ENCODE measurements at places on chromosomes 3 and 15.

GRCh38 chr3:141294848-141295247, 63.2 kb downstream of the PXYLP1 start:
- no peak for DNase-seq

DNA sequence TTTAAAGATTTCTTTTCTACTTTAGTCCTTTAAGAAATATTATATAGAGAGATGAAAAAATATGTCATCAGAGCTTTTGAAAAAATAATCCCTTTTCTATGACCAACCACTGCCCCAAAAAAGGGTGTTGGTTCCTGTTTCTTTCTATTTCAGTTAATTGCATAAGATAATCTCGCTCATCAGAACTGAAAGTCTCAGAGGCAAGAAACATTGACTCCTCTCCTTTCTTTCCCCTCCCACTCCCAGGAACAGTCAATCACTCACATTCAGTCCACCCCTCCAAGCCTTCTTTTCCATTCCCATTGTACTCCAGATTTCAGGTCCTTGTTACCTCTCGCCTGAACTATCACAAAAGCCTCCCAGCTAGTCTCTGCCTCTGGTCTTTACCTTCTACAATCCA, 153.7 kb upstream of the ABI3BP start:
- DNase-seq: no peak

DNA sequence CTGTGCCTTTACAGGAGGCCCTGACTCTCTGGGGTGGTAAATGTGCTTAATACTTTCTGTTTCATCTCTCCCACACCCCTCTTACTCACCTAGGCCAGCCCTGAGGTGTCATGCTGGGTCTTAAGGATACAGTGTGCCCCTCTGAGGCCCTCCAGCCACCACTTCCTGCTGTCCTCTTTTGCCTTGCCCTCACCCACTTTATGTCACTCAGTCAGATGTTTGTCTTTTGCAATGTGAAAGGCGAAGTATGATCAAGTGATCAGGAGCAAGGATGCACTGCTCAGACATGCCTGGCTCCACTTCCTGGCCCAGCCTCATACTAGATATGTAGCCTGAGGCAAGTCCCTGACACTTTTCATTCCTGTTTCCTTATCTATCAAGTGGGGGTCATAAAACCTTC, 339.0 kb upstream of the NR2E3 start:
- DNase-seq: no peak

- DNase-seq: no peak
Measured at GRCh38 chr15:25664761-25665160, 198.4 kb downstream of the ATP10A start.

- DNase-seq: no peak
Measured at GRCh38 chr3:44125246-44125645, 116.4 kb upstream of the TOPAZ1 start.

DNA sequence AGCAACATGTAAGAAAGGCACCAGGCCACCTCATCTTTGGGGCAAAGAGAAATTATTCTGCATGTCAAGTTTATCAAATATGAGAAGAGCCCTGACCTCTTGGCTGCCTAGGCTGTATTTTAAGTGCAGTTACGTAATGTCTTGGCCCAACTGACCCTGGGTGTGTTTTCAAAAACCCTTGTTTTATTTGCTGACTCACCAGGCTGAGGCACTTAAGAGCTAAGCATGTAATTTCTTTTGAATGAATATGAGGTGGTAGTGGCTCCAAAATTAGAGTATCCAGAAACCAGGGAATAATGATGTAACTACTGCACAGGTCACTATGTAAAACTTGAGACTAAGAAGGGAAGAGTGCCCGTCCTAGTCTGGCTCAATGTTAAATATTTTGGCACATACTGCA, 24.3 kb downstream of the PGPEP1L start:
- no peak for DNase-seq

Data from NCI-H2081 (cell line).